ENCODE measurements at places on chromosomes 7 and 10.

DNA sequence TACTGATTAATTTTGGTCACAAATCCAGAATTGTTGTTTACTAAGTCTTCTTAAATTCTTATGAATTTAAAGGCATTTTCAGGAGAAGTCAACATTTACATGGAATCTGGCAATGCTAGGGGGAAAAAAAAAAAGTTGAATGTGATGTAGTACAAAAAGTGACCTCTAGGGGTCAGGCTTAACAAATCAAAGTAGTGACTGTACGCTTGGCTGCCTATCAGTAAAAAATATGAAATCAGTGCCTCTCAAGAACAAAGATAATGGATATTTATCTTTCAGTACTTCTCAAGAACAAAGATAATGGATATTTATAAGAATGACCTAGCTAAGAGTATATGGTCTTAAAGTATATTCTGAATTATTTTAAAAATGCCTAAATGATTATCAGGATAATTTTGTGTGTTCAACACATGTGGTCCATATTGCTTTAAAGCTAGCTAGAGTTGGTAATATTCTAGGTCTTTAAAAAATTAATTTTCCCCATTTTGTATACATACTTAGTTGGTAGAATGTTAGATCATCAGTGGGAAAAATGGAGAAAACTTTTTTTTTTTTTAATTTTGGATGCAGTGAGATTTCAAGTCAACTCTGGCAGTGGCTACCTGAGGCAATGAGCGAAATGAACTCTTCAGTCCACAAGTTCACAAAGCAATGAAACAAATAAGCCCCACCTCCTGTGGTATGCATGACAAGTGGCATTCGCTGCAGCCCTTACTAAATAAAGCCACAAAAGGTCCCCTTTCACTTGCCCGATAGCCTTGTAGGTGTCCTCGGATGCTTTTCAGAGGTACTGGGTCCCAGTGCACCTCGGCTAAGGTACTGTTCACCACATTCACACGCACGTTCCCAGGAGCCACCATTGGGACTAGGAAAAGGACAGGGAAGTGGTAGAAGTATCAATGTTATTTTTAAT is 51.2 kb upstream of the LAMB4 start:
- no peak overlapping the region for H3K4me3 ChIP-seq
- no peaks in the 10 kb centered on the region for H3K4me1 ChIP-seq
- no peaks in the 10 kb centered on the region for H3K36me3 ChIP-seq
- no peak overlapping the region for H3K27ac ChIP-seq

GRCh38 chr10:72069751-72070526 is 18.4 kb downstream of the SPOCK2 start:
- H3K36me3 ChIP-seq, result peaks cover 17% of the 10 kb centered on the region
- no peaks in the 10 kb centered on the region for H3K27me3 ChIP-seq
- no peak overlapping the region for H3K4me3 ChIP-seq
- H3K27ac ChIP-seq, result no peak overlapping the region
- H3K4me1 ChIP-seq, result peaks cover 5% of the 10 kb centered on the region

GRCh38 chr7:99588868-99589267 is 9.2 kb upstream of the TMEM225B start:
- H3K4me1 ChIP-seq, result no peaks in the 10 kb centered on the region
- H3K4me3 ChIP-seq, result no peak overlapping the region
- no peaks in the 10 kb centered on the region for H3K36me3 ChIP-seq
- DNase-seq, result no peak
- no peak overlapping the region for H3K27ac ChIP-seq

DNA sequence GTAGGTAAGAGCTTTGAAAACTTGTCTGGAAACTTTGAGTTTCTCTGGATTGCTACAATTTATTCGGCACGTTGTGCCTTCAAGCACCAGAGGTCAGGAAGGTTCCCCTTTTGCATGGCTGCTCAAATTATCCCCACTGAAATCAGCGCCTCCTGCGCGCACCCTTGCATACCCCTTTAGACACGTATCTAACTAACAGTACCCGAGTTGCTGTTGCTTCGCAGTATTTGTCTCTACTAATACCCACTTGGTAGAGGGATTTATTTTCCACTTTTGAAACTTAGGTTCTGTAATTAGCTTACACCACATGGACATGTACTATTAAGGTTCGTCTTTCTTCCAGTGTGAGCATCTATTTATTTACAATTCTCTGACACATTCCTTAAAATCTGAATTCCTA is 1.6 kb downstream of the MEOX2 start:
- peaks cover 42% of the 10 kb centered on the region for H3K27me3 ChIP-seq
- H3K27ac ChIP-seq, result peak overlapping the region; percentile 80
- H3K36me3 ChIP-seq, result no peaks in the 10 kb centered on the region
- DNase-seq, result no peak

DNA sequence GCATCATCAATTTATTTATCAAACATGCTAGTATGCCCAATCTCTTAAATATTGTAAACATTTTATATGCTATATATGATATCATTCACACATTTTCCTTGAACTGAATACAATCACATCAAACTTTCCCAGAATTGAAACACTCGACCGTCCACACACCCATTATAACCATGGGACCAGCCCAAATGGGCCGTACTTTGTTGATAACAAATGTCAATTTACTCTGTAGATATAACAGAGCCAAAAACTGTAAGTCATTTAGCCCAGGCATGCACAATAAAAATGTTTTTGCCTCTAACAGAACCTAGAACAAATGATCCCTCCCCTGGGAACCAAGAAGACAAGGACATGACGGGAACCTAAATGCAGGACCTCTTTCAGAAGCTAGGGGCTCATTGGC is 683 bp upstream of the ANKRD22 start:
- H3K27me3 ChIP-seq, result no peaks in the 10 kb centered on the region
- peak overlapping the region; percentile 37 for H3K27ac ChIP-seq
- DNase-seq, result no peak
- no peak overlapping the region for H3K4me3 ChIP-seq
- H3K36me3 ChIP-seq, result no peaks in the 10 kb centered on the region

GRCh38 chr10:95819620-95820329 is 63.8 kb downstream of the ENTPD1 start:
- peaks cover 18% of the 10 kb centered on the region for H3K4me1 ChIP-seq
- H3K27ac ChIP-seq, result no peak overlapping the region
- H3K36me3 ChIP-seq, result no peaks in the 10 kb centered on the region
- no peaks in the 10 kb centered on the region for H3K27me3 ChIP-seq
- H3K4me3 ChIP-seq, result no peak overlapping the region

- no peaks in the 10 kb centered on the region for H3K4me1 ChIP-seq
- no peaks in the 10 kb centered on the region for H3K36me3 ChIP-seq
- no peak overlapping the region for H3K4me3 ChIP-seq
- no peaks in the 10 kb centered on the region for H3K27me3 ChIP-seq
- DNase-seq, result no peak
- no peak overlapping the region for H3K27ac ChIP-seq
Measured at GRCh38 chr7:87566311-87566900, 34.3 kb downstream of the ABCB1 start.

DNA sequence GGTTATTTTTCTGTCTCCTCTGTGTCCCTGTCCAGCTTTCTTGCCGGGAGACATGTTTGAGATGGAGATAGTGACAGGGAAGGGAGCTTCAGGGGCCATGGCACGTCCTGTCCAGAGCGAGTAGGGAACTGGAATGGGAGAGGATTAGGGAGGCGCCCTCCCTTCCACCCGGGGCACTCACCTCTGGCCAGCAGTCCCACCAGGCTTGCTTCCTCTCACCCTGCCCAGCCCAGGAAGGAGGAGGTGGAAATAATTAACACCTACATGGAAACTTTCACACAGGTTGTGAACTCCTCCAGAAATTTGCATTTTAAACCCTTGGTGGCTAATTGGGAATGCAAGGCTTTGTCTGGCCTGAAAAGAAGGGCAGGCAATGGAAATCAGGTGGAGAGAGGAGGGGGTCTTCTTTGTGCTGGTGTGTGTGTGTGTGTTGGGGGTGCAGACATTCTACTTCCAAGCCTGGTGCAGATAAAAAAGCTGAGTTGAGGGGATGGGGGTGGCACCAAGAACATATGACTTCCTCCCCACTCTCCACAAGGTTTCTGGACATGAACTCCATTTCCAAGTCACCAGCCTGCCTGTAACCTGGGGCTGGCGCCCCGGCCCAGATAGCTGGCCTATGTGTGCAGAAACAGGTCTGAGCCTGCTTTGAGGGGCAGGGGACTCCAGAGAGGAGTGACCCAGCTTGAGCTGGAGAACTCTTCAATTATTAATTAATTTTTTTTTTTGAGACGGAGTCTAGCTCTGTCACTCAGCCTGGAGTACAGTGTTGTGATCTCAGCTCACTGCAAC is 199.4 kb downstream of the CYP26A1 start:
- H3K27me3 ChIP-seq, result no peaks in the 10 kb centered on the region
- H3K4me3 ChIP-seq, result no peak overlapping the region
- no peaks in the 10 kb centered on the region for H3K4me1 ChIP-seq

DNA sequence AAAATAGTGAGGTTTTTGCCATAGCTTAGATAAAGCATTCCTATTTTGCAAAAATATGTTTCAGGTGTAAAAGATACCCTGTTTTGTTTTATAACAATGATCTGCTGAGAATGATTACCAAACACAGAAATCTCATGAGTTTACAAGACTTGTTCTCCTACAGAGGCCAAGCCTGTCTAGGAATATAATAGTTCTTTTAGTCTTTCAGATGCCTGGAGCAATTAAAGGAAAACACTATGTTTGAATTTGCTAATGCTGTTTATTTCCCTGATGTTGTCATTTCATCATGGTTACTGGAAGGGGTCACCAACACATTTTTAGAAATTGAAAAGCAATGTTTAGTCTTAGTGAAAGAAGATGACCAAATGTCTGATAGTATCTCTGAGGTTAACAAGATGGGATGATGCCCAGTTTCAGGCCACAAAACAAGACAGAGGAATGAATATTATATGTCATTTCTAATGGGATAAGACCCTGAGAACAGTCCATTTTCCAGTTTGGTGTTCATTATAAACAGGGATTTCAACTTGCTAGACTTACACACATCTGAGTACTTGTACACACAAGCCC is 559.9 kb downstream of the INHBA start:
- no peaks in the 10 kb centered on the region for H3K27me3 ChIP-seq
- no peak overlapping the region for H3K27ac ChIP-seq
- no peak overlapping the region for H3K4me3 ChIP-seq
- H3K36me3 ChIP-seq, result no peaks in the 10 kb centered on the region
- H3K4me1 ChIP-seq, result no peaks in the 10 kb centered on the region

DNA sequence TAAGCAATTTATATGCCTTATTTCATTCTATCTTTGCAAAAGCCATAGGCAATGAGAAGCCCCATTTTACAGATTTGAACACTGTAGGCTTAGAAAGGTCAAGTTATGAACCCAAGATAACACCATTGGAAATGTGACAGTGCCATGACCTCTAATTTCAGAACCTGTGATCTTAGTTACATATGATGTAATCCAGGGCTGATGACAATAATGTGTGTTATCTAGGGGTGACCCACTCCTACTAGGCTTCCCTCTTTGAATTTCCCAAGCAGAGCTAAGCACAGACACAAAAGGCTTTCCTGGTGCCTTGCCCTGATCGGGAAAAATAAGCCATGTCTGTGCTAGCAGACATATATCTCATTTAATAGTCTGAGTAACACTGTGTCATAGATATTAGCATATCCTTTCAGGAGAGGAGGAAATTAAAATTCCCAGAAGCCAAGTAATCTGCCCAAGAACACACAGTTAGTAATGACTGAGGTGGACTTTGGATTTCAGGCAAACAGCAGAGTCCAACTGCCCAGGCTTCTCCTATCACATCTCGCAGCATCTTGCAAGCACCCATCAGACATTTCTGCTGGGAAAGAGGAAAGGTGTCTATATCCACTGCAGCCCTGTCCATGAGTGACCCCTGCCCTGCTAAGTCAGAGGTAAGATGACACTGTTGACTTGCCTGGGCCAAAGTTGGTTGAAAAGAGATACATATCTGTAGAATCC is 2.8 kb upstream of the TECTB start:
- DNase-seq, result no peak
- H3K36me3 ChIP-seq, result no peaks in the 10 kb centered on the region
- no peaks in the 10 kb centered on the region for H3K27me3 ChIP-seq
- H3K27ac ChIP-seq, result no peak overlapping the region

- H3K4me1 ChIP-seq, result no peaks in the 10 kb centered on the region
- peaks cover 14% of the 10 kb centered on the region for H3K36me3 ChIP-seq
- H3K4me3 ChIP-seq, result no peak overlapping the region
Measured at GRCh38 chr7:138917771-138918170, 63.4 kb downstream of the KIAA1549 start.

- H3K36me3 ChIP-seq, result no peaks in the 10 kb centered on the region
- no peak overlapping the region for H3K4me3 ChIP-seq
- H3K4me1 ChIP-seq, result no peaks in the 10 kb centered on the region
Measured at GRCh38 chr7:143068446-143068845, 16.3 kb downstream of the OR6V1 start.

DNA sequence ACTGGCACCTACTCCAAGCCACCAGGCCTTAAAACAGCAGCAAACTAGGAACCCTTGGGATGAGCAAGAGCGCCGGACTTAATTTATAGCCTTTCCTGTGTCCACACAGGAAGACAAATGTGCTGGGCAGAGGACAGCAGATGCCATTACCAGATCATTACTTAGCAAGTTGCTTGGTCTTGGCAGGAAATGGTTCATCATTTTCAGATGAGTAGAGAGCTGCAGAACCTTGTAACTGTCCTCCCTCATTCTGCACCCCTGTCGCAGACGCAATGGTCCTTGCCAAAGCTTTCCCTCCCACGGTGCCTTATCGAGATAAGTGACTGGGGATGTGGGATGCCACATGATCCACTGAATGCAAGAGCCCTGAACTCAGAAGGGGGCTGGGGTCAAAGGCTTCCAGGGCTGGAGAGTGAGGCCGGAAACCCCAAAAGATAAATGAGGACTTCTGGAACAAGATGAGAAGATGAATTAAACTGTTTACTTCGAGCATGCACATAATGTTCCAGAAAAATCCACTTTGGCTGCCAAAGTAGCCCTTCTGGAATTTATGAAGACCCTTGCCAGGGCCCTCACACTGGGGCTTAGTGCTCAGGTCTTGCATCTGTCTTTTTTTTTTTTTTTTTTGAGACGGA is 145.6 kb upstream of the ZNF32 start:
- H3K36me3 ChIP-seq, result no peaks in the 10 kb centered on the region
- H3K27me3 ChIP-seq, result no peaks in the 10 kb centered on the region
- H3K4me3 ChIP-seq, result no peak overlapping the region
- H3K27ac ChIP-seq, result no peak overlapping the region
- no peaks in the 10 kb centered on the region for H3K4me1 ChIP-seq
